ENCODE measurements at places on chromosomes 13 and 19.
A peak's percentile ranks its signal among the peaks of the same experiment; 100 is the strongest.

DNA sequence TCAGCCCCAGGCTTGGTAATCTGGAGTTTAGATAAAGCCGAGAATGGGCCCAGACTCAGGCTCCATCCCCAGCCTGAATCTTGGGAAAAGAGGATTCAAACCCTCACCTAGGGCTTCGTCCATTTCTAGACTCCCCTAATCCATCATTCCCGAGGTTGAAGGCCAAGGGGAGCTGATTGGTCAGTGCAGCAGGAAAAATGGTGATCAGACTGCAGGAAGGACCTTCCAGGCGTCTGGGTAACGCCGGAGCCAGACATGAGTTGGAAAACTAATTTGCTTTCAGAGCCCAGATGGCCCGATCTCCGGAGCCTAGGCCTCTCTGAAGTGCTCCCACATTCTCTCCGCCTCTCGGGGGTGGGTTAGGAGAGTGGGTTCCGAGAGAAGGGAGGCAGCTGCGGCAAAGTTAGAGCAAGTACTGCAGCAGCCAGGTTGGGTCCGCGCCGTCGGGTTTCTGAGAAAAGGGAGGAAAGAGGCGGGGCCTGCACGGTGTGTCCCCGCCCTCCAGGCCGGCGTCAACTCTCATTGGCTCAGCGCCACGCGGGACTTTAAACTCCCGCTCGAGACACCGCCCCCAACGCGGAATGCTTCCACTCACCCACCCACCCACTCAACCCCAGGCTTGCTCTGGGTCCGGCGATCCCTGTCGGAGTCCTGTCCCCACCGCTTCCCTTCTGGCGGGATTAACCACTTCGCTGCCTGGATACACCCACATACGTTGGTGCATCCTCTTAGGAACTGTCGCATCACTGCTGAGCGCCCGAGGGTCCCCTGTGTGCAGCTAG, 788 bp upstream of the RTBDN start:
- no peak for DNase-seq

GRCh38 chr13:74243637-74244526, 109.7 kb upstream of the KLF12 start:
- DNase-seq: no peak

DNA sequence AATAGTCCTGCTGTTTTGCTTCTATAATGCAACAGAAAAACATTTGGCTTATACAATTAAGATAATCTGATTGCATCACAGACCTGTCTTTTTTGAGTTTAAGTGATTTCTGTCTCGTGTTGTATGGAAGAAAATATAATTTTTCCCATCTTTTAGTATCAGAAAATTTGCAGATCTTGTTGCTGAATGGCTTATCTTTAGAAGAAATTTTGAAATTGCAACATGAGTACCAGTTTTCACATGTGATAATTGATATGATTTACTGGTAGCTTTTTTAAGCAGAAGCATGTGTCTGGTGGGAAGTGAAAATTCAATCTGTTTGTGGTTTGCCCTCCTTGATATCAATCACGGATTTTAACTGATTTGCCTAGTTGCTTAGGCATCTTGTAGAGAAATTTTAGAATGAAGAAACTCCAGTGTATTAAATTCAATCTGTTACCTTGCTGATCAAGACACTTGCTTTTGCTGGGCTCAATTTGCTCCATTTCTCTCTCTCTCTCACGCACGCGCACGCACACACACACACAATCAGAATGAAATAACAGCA, 89.8 kb upstream of the MYCBP2 start:
- DNase-seq: no peak

- peak; percentile 15 for DNase-seq
Observed at GRCh38 chr13:27379694-27380641, 44.5 kb upstream of the GTF3A start.

GRCh38 chr13:111116856-111117255, 1.7 kb downstream of the ARHGEF7 start:
- no peak for DNase-seq

DNA sequence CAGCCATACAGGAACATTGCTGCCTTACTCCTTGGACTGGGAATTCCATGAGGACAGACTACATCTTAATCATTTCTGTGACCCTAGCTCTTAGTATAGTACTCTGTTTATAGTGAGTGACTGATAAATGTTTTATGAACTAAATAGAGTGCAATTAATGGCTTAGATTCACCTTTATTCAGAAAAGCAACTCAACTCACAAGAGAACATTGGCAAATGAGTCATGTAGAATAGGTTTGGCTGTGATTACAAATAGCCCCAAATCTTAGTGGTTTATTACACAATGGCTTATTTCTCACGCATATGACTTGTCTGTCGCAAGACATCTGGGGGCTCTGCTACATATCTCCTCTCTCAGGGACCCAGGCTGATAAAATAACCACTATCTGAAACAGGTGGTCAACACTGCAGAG, 121.6 kb upstream of the KL start:
- no peak for DNase-seq

- DNase-seq: no peak
Observed at GRCh38 chr13:45859705-45860104, 8.2 kb upstream of the SIAH3 start.

DNA sequence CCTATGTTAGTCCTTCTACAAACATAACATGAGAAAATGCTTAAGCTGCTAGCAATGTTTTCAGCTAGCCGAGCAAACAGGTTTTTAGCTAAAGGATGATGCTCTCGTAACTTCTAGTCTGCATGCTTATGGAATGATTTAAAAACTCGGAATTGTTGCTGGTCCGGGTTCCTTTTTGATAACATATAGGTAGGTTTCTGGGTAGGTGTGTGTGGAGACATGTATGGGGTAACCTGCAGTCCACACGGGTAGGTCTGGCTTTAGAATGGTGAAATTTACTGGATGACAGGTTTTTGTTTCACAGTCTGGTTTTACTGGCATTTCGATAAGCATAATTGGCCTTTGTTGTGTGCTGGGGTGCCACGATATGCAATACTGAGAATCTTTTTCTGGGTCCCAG, 4.4 kb downstream of the ZNF813 start:
- DNase-seq: no peak

GRCh38 chr19:5590151-5590864, 22.6 kb upstream of the TINCR start:
- no peak for DNase-seq

DNA sequence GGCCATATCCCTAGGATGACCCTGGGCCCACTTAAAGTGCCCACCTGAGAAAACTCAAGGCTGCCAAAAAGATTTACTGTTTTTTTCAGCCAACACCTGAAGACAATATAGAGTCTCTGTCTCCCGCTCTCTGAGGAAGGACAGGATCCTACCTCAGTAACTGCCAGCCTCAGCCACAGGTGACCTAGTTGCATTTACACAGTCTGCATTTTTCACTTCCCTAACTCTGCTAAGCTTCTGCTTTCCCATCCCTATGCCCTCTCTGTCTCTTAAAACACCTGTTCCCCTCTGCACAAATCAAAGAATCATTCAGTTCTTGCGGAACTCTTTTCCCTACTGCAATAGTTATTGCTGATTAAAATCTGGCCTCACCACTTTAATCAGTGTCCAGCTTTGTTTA, 609.5 kb downstream of the UQCRFS1 start:
- DNase-seq: no peak

DNA sequence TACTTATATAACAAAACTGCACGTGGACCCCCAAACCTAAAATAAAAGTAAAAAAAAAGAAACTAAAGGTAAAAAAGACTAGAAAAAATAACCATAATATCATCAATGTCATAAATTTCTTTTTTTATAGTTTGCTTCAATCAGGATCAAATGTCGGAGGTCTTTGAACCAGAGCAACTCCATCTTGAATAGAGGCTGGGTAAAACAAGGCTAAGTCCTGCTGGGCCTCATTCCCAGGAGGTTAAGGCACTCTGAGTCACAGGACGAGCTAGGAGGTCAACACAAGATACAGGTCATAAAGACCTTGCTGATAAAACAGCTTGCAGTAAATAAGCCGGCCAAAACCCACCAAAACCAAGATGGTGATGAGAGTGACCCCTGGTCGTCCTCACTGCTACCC, 24.0 kb downstream of the TPT1 start:
- DNase-seq: no peak

GRCh38 chr13:29472332-29472961, 123.0 kb downstream of the SLC7A1 start:
- no peak for DNase-seq

- DNase-seq: no peak
Observed at GRCh38 chr19:33287927-33288326, 14.4 kb downstream of the CEBPA start.

- DNase-seq: no peak
Observed at GRCh38 chr13:27991881-27992280, 3.4 kb upstream of the URAD start.

DNA sequence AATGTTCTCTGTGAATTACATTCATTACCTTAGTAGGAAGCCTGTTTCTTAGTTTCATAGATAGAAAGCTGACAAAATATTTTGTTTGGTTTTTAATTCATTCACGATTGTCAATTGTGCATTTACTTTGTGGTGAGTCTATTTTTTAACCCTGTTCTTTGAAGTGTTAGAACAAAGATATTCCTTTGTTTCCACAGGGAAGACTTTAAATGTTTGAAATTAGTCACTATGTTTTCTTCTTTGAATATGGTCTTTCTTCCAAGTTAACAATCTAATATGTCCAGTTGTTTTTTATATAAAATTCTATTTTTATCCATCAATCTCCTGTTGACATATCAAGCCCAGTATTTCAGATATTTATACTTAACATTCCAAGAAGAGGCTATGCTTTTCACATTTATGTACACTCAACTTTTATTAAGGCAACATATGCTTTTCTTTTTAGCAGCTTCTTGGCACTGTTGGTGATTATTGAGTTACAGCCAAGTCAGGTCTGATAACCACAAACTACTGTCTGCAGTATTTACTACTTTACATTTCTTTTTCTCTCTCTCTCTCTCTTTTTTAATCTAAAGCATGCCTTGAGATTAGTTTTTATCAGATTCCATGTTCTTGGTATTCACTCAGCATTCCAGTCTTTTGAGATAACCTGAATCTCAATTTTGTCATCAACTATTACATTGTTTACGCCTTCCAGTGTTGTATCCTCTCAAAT, 812.8 kb upstream of the SLC10A2 start:
- no peak for DNase-seq

- no peak for DNase-seq
Observed at GRCh38 chr19:21740559-21740958, 26.8 kb downstream of the ZNF100 start.

DNA sequence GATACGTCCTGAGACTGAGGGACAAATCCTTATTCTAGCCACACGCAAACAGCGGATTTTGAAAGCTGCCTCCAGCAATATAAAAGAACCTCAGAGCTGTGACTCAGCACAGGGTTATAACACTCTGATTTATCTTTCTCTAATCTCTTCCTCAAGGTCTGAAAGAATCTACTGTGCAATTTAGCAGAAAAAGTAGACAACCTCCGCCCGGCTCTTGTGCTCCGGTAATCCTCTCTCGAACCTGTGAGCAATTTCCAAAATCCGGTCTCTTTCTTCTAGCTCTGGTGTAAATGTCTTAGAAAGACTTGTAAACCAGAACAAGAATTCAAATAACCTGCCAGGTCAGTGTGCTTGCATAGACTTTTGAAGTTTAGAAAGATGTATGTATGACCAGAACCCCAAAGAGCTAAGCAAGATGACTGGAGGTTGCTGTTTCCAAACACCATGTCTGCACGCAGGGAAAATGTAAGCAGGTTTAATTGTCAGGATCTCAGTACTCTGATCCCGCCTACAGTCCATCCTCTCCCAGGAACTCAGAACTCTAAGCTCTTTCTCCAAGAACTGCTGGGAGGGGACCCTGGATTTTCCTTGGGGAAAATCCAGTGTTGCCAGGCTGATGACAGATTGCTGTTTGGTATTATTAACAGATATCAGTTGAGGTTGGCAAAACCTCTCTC, 338.1 kb downstream of the RFC3 start:
- no peak for DNase-seq

- no peak for DNase-seq
Observed at GRCh38 chr13:96958286-96958891, 35.9 kb downstream of the OXGR1 start.

DNA sequence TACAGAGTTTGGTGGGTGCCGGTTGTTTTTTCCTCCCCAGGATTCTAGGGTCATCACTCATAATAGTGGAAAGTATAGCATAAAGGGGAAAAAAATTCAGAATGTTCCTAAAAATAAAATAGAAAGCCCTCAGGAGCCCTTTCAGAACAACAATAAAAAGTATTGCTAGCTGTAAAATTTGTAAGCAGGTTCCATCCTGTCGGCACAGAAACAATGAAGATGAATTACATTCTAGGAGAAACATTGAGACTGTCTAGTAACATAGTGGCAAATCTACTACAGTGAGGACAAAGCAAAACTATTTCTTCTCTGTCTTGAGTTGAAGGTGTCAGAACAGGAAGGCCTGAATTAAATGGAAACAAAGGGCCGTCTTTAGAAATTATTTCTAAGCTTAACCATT, 870.7 kb downstream of the PCDH9 start:
- DNase-seq: no peak

DNA sequence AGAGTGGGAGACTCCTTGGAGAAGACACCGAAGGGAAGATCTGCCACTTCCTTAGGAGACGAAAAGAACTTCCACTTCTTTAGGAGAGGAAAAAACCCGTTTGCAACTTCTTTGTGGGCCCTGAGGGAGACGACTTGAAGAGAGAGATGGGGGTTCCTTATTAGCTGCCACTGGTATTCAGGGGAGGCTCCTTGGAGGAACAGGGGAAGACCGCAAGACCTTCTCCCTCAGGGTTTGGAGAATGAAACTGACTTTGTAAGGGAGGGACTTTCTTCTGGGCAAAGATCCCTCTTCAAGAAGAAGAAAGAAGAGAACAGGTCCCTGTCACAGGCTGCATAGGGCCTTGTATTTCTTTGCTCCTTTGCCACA, 416 bp downstream of the BCKDHA start:
- DNase-seq: no peak

- no peak for DNase-seq
Observed at GRCh38 chr13:82833923-82834322, 1048.4 kb downstream of the SLITRK1 start.

- no peak for DNase-seq
Observed at GRCh38 chr19:20038358-20039202, 725 bp downstream of the ZNF682 start.

GRCh38 chr13:95185851-95186250, 115.4 kb downstream of the ABCC4 start:
- peak; percentile 27 for DNase-seq
